ENCODE measurements at places on chromosomes 11 and 22.

DNA sequence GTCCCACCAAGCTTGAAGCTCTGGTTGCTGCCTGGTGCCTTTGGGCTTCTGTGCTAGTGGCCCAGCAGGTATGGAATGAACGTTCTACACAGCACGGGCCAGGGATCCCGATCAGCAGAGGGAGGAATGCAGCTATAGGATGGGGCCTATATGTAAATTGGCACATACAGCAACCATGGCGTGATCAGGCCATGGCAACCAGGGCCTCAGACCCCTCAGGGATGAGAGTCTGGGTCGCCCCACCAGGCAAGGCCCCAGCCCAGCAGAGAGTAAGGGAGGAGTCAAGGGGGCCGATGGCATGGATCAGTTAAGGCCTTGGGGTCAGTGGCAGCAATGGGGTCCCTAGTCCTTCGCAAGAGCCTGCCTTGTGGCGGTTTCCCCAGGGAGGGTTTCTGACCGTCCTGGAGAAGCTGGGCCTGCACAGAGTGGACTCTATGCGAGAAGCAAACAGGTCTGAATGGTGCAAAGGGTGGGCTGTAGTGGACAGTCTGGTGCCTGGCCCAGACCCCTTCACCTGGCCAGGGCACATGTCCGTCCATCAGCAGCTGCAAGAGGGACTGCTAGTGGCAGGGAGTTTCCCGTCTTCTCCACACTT lies 98.6 kb downstream of the RPS6KA4 start:
- DNase-seq: no peak

- no peak for DNase-seq
Measured at GRCh38 chr11:126132319-126132718, 69.7 kb upstream of the CDON start.

DNA sequence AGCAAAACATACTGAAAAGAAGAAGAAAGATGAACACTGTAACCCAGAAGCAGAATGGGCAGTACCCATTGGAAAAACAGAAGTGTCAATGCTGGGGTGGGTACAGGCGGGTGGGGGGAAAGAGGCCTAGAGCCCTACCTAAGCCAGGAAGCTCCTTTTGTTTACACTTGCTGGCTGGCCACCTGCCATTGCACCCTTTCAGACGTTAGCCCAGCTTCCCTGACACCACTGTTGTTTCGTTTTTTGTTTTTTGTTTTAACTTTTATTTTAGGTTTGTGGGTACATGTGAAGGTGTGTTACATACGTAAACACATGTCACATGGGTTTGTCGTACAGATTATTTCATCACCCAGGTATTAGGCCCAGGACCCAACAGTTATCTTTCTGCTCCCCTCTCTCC lies 55.4 kb downstream of the PLEKHA7 start:
- no peak for DNase-seq

- DNase-seq: no peak
Measured at GRCh38 chr11:130876100-130876499, 40.2 kb downstream of the SNX19 start.

GRCh38 chr22:29623553-29624169 lies 20.2 kb downstream of the NF2 start:
- DNase-seq: no peak

Measured in activated CD4-positive, CD25-positive, alpha-beta regulatory T cell (primary cell).